ENCODE measurements at places on chromosomes 1 and 21. TPM values are rescaled to one million over a fixed set of nuclear protein-coding genes. Genes with fewer than 3 reads are reported as not detected.

DNA sequence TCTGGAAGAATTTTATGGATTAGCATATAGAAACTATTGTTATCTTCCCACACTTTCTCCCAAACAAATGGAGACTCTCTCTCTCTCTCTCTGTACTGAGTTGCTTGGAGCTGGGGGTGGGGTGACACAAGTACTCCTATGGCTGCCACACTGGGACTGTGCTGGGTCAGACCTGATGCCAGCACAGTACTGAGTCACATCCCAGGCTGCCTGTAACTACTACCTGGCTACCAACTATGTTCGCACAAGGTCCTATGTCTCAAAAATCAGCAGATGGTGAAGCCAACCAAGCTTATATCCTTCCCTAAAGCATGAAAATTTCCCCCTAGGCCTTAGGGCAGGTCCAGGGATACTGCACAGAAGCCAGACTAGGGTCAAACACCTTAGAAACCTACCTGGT lies 66.6 kb downstream of the FAF1 start:
- H3K27me3 ChIP-seq, result no peaks in the 10 kb centered on the region
- no peak for DNase-seq
- H3K4me3 ChIP-seq, result no peak overlapping the region
- no peak overlapping the region for H3K27ac ChIP-seq

DNA sequence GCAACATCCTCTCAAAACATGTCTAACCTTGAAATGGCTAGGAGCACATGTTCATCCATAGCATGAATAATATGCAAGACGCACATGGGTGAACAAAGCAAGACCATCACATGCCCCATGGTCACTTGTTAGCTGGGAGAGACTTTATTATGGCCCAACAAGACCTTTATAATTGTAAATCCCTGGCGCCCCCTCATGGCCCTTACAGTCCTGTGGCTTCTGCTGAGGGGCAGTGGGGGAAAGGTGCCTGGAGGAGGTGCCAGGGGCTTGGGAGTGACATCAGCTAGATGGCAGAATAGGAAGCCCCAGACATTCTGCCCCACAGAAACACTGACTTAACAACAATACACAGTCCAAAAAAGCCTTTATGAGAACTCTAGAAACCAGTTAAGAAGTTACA lies 51.7 kb downstream of the CSMD2 start:
- H3K36me3 ChIP-seq, result no peaks in the 10 kb centered on the region
- H3K4me3 ChIP-seq, result no peak overlapping the region
- no peak for DNase-seq
- H3K27ac ChIP-seq, result no peak overlapping the region
- H3K27me3 ChIP-seq, result no peaks in the 10 kb centered on the region

- no peak for DNase-seq
- no peaks in the 10 kb centered on the region for H3K36me3 ChIP-seq
- no peak overlapping the region for H3K4me3 ChIP-seq
- no peaks in the 10 kb centered on the region for H3K4me1 ChIP-seq
Observed at GRCh38 chr1:71053758-71054157, 6.1 kb upstream of the PTGER3 start.

- H3K27ac ChIP-seq, result peak overlapping the region; percentile 22
- no peaks in the 10 kb centered on the region for H3K36me3 ChIP-seq
- peak overlapping the region; percentile 2 for H3K4me3 ChIP-seq
- H3K4me1 ChIP-seq, result peaks cover 31% of the 10 kb centered on the region
- H3K27me3 ChIP-seq, result no peaks in the 10 kb centered on the region
Observed at GRCh38 chr1:235998812-235999211, 66.1 kb downstream of the NID1 start.

- no peaks in the 10 kb centered on the region for H3K27me3 ChIP-seq
- no peak overlapping the region for H3K27ac ChIP-seq
- no peaks in the 10 kb centered on the region for H3K36me3 ChIP-seq
- no peak overlapping the region for H3K4me3 ChIP-seq
Observed at GRCh38 chr1:85339089-85339488, 62.7 kb upstream of the BCL10 start.

Gene FAM167B
- total RNA-seq, result 2.0 TPM

DNA sequence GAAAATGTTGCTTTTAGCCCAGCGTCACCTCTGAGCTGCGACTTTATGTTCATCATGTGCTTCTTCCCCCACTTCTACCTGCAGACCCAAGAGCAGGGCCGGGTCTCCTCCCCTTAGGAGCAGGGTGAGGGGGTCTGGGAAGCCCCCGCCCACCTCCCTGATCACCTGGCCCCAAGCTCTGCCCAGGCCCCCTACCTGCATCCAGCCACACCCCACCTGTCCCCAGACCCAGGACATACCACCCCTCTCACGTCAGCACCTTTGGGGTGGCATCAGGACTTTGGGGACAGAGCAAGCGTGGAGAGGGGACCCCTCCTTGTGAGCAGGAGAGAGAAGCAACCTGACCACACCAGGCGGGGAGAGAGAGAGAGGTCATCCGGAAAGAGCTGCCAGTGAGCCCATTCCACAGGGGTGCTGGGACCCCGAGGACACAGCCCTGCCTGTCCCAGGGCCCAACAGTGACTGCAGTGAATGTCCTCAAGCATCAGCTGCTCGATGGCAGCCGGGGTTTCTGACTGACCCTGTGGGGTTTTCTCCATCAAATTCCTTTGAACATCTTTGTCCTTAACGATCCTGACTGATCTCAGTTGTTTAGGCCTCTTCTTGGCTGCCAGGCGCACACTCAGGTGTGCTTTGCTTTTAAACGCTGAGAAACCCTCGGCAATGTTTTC lies 42.8 kb upstream of the COL18A1 start:
- no peak for DNase-seq
- no peaks in the 10 kb centered on the region for H3K4me1 ChIP-seq
- H3K36me3 ChIP-seq, result no peaks in the 10 kb centered on the region
- H3K27ac ChIP-seq, result no peak overlapping the region

DNA sequence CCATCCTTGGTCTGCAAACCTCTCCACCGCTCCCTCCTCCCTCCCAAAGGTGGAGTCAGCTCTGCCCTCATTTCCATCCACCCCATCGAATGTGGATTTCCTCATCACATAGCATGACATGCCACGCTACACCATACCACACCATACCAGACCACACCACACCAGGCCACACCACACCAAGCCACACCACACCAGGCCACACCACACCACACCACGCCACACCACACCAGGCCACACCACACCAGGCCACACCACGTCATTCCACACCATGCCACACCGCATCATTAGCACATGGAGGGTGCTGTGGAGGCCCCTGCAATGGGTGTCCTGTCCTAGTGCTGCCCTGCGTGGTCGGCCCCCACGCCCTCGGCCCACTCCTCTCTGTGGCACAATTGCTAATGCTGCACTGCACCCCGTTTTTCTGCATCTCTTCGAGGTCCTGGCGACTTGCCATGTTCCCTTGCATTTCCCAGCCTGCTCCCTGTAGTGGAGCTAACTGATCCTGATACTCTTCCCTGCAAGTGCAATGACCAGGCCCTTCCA lies 11.3 kb downstream of the DFFB start:
- no peaks in the 10 kb centered on the region for H3K27me3 ChIP-seq
- no peak overlapping the region for H3K27ac ChIP-seq
- H3K4me3 ChIP-seq, result no peak overlapping the region
- no peak for DNase-seq
- H3K36me3 ChIP-seq, result no peaks in the 10 kb centered on the region

- no peak overlapping the region for H3K4me3 ChIP-seq
- no peaks in the 10 kb centered on the region for H3K27me3 ChIP-seq
- H3K36me3 ChIP-seq, result no peaks in the 10 kb centered on the region
- no peak overlapping the region for H3K27ac ChIP-seq
Observed at GRCh38 chr1:55358581-55358980, 143.4 kb upstream of the USP24 start.

GRCh38 chr1:97157991-97158390 lies 436.4 kb downstream of the PTBP2 start:
- no peak overlapping the region for H3K27ac ChIP-seq
- no peaks in the 10 kb centered on the region for H3K27me3 ChIP-seq
- H3K4me1 ChIP-seq, result no peaks in the 10 kb centered on the region
- DNase-seq, result no peak
- H3K36me3 ChIP-seq, result no peaks in the 10 kb centered on the region
- no peak overlapping the region for H3K4me3 ChIP-seq

- no peak overlapping the region for H3K27ac ChIP-seq
- H3K36me3 ChIP-seq, result no peaks in the 10 kb centered on the region
- peaks cover under 1% of the 10 kb centered on the region for H3K27me3 ChIP-seq
- no peak overlapping the region for H3K4me3 ChIP-seq
- no peak for DNase-seq
Observed at GRCh38 chr1:10204003-10204642, 6.2 kb upstream of the KIF1B start.
